RWPE1 (cell line): ENCODE measurements at places on chromosomes 1 and 21.
A peak's percentile ranks its signal among the peaks of the same experiment; 100 is the strongest.

- no peak for DNase-seq
Measured at GRCh38 chr1:46017876-46018503, 114.4 kb downstream of the PIK3R3 start.

DNA sequence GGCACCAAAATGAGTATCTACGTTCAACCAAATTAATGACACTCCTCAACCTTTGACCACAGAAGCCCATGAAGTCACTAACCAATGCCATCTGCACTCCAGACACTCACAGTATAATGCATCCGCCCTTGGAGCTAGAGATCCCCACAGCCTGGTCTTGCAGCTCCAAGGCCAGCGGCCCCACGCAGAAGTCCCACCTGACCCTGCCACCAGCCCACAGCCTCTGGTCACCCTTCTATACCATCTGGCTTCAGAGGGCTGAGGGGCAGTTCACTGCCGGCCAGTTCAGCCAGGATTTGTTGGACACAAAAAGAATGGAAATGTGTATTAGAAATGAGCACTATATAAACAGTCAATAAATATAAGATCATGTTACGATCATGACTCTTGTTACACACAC is 211.2 kb downstream of the RRAGC start:
- DNase-seq: no peak

- no peak for DNase-seq
Measured at GRCh38 chr1:13830170-13830569, 130.2 kb downstream of the PRDM2 start.

DNA sequence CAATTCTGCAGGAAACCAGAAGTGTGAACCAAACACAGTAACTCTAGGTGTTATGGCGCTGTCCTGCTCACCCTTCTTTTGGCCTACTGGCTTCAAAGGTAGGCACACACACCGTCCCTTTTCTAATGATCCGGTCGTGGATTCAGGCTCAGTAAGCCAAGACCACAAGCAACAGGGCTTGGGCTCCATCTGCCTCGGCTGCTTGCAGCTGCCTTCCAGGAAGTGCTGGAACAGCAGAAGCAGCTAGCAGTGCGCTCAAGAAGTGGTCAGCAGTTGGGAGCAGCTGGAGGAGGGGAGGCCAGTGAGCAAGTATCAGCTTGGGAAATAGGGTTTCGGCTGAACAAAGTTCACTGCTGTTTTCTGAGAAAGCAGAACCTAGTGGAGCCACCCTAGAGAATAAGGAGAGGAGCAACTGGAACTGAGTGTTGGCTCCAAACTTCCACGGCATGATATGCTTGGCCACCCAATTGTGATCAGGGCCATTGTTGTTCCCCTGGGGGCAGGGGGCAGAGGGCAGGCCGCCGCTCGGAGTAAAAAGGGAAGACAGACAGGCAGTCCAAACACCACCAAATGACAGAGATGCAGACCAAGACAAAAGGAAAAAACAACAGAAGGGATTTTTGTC is 173.4 kb downstream of the TOMM20 start:
- no peak for DNase-seq

DNA sequence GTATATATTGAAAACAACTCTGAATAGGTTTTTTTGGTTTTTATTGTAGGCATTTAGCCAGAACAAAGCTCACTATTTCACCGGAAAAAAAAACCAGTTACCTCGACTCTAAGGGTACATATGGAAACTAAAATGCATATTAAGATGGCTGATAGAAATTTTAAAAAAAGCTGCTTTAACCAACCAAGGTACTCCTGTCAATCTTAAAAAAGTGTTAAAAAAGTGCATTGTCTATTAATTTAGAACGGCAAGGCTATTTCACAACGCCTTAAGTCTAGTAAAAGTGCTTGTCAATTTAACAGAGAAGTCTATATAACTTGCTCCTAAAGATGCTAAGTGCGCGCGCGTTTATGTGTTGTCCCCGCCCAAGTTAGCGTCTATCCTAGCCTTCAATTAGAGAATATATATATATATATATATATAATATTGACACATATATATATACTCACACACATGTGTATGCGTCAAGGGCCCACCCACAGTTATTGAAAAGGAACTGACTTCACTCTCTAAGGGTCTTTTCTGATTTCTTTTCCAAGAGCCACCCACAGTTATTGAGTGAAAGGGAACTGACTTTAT is 934 bp downstream of the ASPM start:
- DNase-seq: no peak

- DNase-seq: no peak
Measured at GRCh38 chr1:86296305-86297205, 99.6 kb downstream of the ODF2L start.

GRCh38 chr1:10528066-10529014 is 53.6 kb downstream of the PEX14 start:
- peak; percentile 85 for DNase-seq

DNA sequence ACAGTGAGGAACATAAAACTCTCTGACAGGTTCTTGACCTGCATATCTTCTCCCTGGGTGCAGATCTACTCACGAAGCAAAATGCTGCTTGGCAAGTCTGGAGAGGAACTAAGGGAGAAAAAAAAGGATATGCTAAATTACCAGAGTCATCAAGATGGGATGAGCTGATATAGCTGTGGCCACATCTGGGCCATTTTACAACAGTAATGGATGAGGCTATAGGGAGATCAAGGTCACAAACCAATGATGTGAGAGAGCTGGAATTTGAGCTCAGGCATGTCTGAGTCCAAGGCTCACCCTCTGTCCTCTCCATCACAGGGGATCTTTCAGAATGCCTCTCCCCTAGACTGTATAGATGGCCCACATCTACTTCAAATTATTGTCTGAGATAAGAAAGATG is 26.2 kb downstream of the ZMYND12 start:
- DNase-seq: no peak

- DNase-seq: no peak
Measured at GRCh38 chr1:89023026-89023425, 360 bp upstream of the GBP3 start.

DNA sequence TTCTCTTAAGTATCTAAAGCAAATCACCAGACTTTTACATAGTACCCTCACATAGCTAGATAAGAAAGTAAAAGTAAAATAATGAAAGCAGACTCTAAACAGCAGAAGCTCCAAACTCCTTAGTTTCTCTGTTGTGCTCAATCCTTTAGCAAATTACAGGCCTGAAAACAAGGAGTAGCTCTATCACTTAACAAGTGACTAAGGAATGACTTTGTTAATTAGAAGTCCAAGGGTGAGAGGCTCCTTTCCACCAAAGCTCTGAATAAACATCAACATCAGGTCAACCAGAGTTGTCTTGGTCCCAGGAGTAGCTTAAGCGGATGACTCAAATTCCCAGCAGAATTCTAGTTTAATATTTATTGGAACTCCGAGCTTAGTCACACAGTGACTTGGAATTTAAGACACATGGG is 5.9 kb downstream of the NRIP1 start:
- DNase-seq: peak; percentile 2

GRCh38 chr1:25952841-25953401 is 44.9 kb downstream of the PAFAH2 start:
- no peak for DNase-seq

DNA sequence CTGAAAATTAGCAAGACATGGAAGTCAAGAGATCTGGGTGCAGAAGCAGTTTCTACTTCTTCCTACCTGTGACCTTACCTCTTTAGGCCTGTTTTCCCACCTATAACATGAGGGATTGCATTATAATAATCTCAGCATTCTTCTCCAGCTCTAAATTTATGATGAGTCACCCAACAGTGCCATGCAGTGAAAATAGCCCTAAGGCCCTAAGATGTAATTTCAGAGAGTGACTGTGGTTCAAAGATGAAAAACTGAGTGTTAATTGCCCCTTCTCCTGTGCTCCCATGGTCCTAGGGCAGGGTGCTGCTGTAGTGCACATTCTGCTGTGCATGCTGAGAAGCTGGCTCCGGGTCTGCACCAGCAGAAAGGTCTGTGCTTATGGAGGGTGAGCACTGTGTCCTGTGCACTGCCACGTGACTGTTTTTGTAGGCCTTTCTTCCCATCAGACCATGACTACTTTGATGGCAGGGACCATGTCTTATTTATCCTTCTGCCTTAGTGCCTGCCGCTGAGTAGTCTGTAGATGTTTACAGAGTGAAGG is 29.7 kb downstream of the JUN start:
- DNase-seq: peak; percentile 57

DNA sequence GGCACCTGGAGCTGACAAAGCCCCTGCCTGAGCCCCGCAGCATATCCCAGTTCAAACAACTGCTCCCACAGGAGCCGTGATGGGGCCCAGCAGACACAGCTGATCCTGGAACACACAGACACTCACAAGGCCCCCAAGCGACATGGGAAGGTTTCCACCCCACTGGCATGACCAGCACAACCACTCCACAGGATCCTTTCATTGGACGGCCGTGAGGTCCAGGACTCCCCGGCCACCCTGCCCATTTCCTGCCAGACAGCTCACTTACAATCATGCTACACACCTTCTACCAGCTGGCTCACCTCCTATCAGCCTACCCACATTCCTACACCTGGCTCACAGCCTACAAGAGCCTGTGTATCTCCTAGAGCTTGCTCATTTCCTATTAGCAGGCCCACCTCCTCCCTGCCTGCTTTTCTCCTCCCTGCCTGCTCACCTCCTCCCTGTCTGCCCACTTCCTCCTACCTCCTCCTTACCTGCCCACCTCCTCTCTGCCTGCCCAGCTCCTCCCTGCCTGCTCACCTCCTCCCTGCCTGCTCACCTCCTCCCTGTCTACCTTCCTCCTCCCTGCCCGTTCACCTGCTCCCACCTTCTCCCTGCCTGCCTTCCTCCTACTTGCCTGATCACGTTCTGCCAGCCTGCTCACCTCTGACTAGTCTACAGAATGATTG is 73.9 kb downstream of the MATN1 start:
- peak; percentile 80 for DNase-seq
